ENCODE measurements at places on chromosomes 11 and 22. TPM values are rescaled to one million over a fixed set of nuclear protein-coding genes. Genes with fewer than 3 reads are reported as not detected.

DNA sequence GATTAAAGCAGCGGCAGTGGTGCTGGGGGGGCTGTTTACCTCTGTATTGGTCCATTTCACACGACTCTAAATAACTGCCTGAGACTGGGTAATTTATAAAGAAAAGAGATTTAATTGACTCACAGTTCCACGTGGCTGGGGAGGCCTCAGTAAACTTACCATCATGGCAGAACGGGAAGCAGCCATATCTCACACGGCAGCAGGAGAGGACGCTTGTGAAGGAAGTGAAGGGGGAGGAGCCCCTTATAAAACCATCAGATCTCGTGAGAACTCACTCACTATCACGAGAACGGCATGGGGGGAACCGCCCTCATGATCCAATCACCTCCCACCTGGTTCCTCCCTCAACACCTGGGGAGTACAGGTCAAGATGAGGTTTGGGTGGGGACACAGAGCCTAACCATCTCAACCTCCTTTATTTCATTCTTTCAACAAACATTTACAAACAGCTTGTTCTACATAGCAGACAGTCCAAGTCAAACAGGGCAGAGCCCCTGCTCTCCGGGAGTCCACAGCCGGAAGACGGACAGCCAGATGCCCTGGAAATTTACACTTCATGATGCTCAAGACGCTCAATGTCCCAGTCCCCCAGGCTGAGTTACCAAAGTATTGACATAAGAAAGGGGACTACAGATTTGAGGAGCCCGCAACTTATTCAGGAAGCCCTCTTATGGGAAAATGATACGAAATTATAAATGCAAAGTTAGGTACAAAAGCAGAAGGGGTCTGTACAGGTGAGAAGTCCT is 26.3 kb upstream of the HMGXB4 start:
- H3K27ac ChIP-seq = no peak overlapping the region
- no peak for DNase-seq
- no peaks in the 10 kb centered on the region for H3K27me3 ChIP-seq
- H3K36me3 ChIP-seq = no peaks in the 10 kb centered on the region
- no peak overlapping the region for H3K4me3 ChIP-seq

- no peak for DNase-seq
- no peaks in the 10 kb centered on the region for H3K36me3 ChIP-seq
- no peaks in the 10 kb centered on the region for H3K27me3 ChIP-seq
- no peak overlapping the region for H3K4me3 ChIP-seq
- H3K4me1 ChIP-seq = no peaks in the 10 kb centered on the region
- no peak overlapping the region for H3K27ac ChIP-seq
Observed at GRCh38 chr11:1447845-1448825, 38.4 kb downstream of the MOB2 start.

GRCh38 chr22:38963872-38964271 is 6.5 kb downstream of the APOBEC3A start:
- H3K27ac ChIP-seq = no peak overlapping the region
- no peaks in the 10 kb centered on the region for H3K36me3 ChIP-seq
- DNase-seq = no peak
- H3K4me3 ChIP-seq = no peak overlapping the region

DNA sequence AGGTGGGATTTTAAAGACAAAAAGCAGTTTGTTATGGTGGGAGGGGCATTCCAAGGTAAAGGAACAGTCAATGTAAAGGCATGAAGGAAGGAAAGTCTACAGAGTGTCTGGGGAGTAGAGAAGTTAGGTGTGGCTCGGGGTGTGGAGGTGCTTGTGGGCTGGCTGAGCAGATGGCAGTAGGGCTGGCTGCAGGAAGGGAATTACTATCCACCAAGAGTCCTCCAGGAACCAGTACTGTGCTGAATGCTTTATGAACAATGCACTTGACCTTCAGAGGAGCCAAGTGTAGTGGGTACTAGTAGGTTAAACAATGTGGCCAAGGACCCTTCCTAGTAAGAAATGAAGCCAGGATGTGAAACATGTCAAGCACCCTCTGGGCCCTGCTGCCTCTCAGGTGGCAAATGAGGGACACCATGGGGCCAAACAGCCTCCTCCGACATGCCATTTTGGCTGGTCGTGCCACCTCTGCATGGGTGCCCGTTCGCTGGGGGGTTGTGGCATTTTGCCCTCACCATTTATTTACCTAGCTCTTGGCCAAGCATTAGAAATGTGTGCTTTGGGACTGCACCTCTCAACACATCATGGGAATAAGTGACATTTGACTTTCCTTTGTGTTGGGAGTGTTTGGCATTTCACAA is 123.6 kb upstream of the TENM4 start:
- DNase-seq = peak; percentile 33
- no peak overlapping the region for H3K4me3 ChIP-seq
- H3K27me3 ChIP-seq = no peaks in the 10 kb centered on the region
- no peaks in the 10 kb centered on the region for H3K36me3 ChIP-seq
- no peak overlapping the region for H3K27ac ChIP-seq

DNA sequence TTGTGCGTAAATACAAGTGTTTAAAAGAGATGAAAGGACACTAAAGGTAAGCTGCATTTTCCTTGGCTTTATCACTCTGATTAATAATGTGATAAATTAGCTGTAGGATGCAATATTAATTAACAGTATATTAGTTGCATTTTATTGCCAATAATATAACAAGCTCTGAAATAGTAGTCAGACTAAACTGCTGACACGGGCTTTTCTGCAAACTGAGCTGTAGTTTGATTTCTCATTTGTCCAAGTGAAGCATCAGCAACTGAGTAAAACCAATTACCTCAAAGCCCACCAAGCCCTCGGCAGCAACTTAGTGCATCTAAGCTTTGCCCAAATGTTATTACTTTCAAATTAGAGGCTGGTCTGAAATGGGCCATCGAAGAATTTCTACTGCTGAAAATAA is 33.5 kb downstream of the ARL14EP start:
- H3K27me3 ChIP-seq = no peaks in the 10 kb centered on the region
- H3K4me3 ChIP-seq = no peak overlapping the region
- no peak overlapping the region for H3K27ac ChIP-seq
- no peaks in the 10 kb centered on the region for H3K4me1 ChIP-seq

TUBA8 gene
- total RNA-seq = not detected

RGL4 gene
- total RNA-seq = 2.6 TPM

CCDC73 gene
- 0.20 TPM for total RNA-seq

DNA sequence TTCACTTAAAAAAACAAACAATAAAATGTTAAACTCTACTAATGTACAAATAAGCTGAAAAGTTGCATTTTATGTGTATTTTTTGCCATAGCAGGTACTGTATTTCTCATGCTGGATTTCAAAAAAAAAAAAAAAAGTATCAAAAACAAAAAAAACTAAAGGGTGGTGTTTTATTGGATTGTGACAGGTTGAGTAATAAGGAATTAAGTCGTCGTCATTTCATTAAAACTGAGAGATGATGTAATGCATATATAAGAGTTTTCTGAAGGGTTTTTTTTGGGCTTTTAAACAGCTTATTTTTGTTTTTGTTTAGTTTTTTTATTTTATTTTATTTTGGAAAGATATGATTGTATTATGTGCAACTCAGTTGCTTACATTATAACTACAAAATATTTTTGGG is 10.9 kb upstream of the ADSL start:
- no peaks in the 10 kb centered on the region for H3K4me1 ChIP-seq
- H3K27ac ChIP-seq = no peak overlapping the region
- H3K27me3 ChIP-seq = no peaks in the 10 kb centered on the region
- H3K4me3 ChIP-seq = no peak overlapping the region

GRCh38 chr22:35575116-35575748 is 34.6 kb downstream of the RASD2 start:
- no peak overlapping the region for H3K4me3 ChIP-seq
- H3K4me1 ChIP-seq = no peaks in the 10 kb centered on the region
- H3K27me3 ChIP-seq = no peaks in the 10 kb centered on the region
- H3K27ac ChIP-seq = no peak overlapping the region

RASSF10 gene
- 4.5 TPM for total RNA-seq

DNA sequence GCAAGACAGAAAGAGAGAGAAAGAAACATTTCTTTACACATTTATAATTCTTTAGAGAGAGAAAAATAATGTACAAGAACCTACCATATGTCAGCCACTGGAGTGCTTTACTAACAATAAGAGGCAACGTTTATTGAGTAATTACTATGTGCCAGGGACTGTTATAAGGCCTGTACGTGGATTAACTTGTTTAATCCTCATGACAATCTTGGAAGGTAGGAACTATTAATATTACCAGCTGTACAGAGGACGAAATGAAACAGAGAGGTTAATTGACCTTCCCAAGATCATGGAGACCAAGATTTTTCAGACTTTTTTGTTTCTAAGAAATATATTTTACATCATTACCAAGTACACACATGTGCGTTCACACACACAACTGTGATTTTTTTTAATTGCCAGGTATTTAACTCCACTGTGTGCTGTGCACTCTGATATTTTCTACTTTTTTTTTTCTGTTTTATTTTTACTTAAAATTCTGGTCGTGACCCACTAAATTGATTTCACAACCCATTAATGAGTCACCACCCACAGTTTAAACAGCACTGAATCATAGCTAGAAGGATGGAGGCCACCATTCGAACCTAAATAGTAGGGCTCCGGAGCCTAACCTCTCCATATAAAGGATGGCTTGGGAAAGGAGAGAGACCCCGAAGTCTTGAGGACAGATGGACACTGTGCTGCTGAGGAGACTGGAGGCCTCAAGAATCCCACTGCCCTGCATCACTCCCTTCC is 21.4 kb downstream of the CREB3L1 start:
- no peak for DNase-seq
- no peak overlapping the region for H3K4me3 ChIP-seq
- H3K27me3 ChIP-seq = no peaks in the 10 kb centered on the region
- no peak overlapping the region for H3K27ac ChIP-seq
- no peaks in the 10 kb centered on the region for H3K36me3 ChIP-seq

DNA sequence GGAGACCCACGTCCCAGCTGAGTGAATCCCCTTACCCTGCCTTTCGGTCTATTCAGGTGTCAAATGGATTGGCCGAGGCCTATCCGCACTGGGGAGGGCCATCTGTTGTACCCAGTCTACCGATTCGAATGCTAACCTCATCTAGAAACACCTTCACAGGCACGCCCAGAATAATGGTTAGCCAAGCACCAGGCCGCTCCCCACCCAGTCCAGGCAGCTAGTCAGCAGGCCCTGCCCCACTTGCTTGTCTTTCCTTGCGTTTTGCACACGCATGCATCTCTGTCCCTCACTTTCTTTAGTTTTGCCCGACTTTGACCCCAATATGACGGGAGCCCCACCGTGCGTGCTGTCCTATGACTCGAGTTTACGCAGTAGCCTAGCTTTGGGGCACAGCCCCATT is 31.7 kb downstream of the PARVB start:
- peaks cover 12% of the 10 kb centered on the region for H3K4me1 ChIP-seq
- DNase-seq = no peak
- no peak overlapping the region for H3K27ac ChIP-seq
- H3K27me3 ChIP-seq = no peaks in the 10 kb centered on the region

DNA sequence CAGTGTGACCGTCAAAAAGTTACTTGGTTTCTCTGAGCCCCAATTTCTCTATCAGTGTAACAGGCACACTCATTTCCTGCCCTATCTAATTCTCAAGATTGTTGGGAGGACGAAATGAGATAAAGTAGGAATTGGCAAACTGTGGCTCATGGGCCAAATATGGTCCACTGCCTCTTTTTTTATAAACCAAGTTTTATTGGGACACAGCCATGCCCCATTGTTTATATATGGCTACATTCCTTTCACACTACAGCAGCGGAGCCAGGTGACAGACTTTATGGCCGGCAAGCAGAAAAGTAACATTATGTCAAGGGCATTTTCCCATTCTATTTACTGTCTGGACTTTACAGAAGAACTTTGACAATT is 116.7 kb upstream of the TIMP3 start:
- H3K4me3 ChIP-seq = no peak overlapping the region
- H3K36me3 ChIP-seq = no peaks in the 10 kb centered on the region
- DNase-seq = no peak
- H3K4me1 ChIP-seq = no peaks in the 10 kb centered on the region
- H3K27me3 ChIP-seq = no peaks in the 10 kb centered on the region

OR8A1 gene
- total RNA-seq = not detected

GRCh38 chr11:129191649-129192048 is 476 bp downstream of the ARHGAP32 start:
- H3K4me3 ChIP-seq = no peak overlapping the region
- peaks cover 12% of the 10 kb centered on the region for H3K4me1 ChIP-seq
- no peak for DNase-seq
- no peaks in the 10 kb centered on the region for H3K36me3 ChIP-seq

DNA sequence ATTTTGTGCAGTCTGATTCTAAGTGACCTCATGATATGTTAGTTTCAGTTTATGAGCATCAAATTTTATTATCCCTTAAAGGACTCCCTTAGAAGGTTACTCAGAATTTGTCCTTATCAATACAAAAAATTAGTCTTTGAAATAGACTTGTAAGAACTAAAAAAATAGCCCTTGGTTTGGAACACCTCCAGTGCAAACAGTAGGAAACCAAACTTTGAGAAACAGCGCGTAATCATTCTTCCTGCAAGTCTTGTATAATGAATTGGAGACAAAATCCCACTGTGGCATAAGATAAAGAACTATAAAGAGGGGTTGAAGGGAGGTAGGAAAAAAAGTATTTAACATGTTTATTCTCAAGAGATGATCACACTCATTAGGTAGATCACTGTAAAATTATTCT is 10.8 kb upstream of the MSANTD4 start:
- no peak overlapping the region for H3K4me3 ChIP-seq
- H3K27me3 ChIP-seq = no peaks in the 10 kb centered on the region
- no peaks in the 10 kb centered on the region for H3K36me3 ChIP-seq
- H3K27ac ChIP-seq = no peak overlapping the region
- no peaks in the 10 kb centered on the region for H3K4me1 ChIP-seq

- H3K27me3 ChIP-seq = no peaks in the 10 kb centered on the region
- DNase-seq = no peak
- no peaks in the 10 kb centered on the region for H3K36me3 ChIP-seq
- peak overlapping the region; percentile 1 for H3K27ac ChIP-seq
Observed at GRCh38 chr11:73145986-73146575, 4.0 kb upstream of the FCHSD2 start.

GRCh38 chr22:26326803-26327202 is 102.3 kb upstream of the ASPHD2 start:
- no peak overlapping the region for H3K27ac ChIP-seq
- no peak for DNase-seq
- no peaks in the 10 kb centered on the region for H3K27me3 ChIP-seq
- no peak overlapping the region for H3K4me3 ChIP-seq
- no peaks in the 10 kb centered on the region for H3K4me1 ChIP-seq
- H3K36me3 ChIP-seq = no peaks in the 10 kb centered on the region

GRCh38 chr22:18096823-18097222 is 13.8 kb upstream of the TUBA8 start:
- H3K27ac ChIP-seq = no peak overlapping the region
- no peaks in the 10 kb centered on the region for H3K27me3 ChIP-seq
- H3K4me1 ChIP-seq = no peaks in the 10 kb centered on the region
- no peak for DNase-seq
- no peak overlapping the region for H3K4me3 ChIP-seq

GRCh38 chr11:34316347-34317035 is 41.3 kb downstream of the ABTB2 start:
- H3K4me3 ChIP-seq = no peak overlapping the region
- no peaks in the 10 kb centered on the region for H3K4me1 ChIP-seq
- H3K36me3 ChIP-seq = no peaks in the 10 kb centered on the region
- H3K27me3 ChIP-seq = no peaks in the 10 kb centered on the region
- no peak overlapping the region for H3K27ac ChIP-seq

GRCh38 chr11:35911616-35912165 is 32.2 kb upstream of the LDLRAD3 start:
- H3K4me1 ChIP-seq = peaks cover 5% of the 10 kb centered on the region
- DNase-seq = no peak
- no peaks in the 10 kb centered on the region for H3K27me3 ChIP-seq
- no peak overlapping the region for H3K27ac ChIP-seq
- no peak overlapping the region for H3K4me3 ChIP-seq

CNGA4 gene
- total RNA-seq = 1.0 TPM

Data from upper lobe of left lung (tissue), 6 donors.